ENCODE measurements at places on chromosomes 2 and 18.
A peak's percentile ranks its signal among the peaks of the same experiment; 100 is the strongest.

DNA sequence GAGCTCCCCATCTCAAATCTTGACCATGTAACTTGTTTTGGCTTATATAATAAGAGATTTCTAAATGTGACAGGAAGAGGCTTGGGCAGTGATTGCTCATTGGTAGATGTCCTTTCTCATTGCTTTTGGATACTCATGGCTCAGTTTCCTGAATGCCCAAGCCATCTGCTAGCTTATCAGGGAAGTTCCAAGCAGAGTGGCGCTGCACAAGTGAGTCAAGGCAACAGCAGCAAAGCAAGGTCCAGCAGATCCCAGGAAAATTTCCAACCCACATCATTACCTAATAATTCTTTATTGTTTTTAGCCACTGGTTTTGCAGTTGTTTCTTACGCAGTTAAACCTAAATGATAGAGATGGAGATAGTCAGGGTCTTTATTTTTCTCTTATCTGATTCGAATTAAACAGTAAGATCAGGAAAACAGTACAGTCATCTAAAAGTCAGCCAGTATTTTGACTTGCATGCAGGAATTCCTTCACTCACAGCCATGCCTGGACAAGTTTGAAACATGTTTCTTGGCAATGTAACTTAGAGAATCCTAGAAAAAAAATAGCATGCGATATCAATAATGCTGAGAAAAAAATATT lies 349.7 kb upstream of the TMEFF2 start:
- DNase-seq: no peak

DNA sequence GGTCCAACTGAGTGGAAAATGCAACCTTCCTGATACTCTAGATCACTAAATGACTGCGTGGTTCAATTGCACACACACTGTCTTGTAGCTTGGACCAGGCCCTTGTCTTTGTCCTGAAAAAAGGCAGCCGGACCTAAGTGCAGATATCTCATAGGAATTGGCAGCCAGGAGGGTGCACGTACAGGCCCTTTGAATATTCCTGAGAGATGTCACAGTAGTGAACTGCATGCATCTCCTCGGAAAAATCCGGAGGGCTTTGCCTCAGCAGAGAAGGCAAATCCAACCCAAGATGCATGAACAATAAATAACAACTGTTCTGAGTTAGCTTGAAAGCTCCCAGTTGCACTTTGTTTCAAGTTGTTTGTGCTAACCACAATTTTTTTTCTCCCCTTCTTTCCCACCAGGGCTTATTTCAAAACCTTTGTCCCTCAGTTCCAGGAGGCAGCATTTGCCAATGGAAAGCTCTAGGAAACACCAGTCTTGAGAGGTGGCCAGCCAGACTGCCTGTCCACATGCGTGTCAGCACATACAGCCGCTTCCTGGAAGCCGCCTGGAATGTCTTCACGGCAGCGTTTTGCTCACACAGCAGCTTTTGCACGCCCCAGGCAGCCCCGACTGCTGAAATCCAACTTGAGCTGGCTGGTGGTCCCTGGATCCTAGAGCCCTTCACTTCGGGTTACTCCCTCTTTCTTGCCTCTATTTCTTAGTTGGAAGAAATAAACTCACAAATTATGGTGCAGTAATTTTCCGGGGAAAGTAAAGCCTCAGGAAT lies 54.4 kb upstream of the FOSL2 start:
- DNase-seq: no peak

DNA sequence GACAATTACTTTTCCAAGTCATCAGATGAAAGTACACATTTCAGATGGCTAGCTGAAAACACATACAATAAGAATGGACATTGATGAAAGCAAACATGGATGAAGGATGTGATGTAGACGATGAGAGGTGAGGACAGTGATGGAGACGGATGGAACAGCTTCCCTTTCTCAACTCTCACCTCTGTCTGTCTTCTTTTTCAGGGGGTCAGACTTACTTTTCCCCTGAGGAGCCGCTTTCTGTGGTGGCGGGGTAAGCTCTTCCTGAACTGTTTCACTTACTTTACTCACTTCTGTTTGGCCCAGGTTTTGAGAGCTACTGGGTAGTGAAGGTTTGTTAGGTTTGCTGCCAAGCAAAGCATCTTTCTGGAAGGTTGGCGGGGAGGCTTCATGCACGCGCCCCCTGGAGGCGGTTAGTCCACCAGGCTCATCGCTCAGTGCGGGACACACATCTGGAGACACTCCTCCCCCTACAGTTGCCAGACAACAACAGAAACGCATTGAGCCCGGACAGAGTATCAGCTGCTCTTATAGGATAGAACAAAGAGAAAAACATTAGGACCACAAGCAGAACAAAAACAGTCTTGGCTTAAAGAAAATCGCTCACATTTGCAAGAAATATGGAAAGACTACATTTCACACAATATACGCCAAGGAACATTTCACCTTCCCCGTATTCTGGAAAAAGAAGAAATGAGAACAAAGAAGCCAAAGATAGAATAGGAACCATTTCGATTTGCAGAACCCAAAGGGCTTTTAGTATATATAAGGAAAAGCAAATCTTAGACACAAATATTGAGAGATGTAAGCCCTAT lies 90.5 kb downstream of the MYOM1 start:
- DNase-seq: no peak

GRCh38 chr18:13434854-13435253 lies 216.3 kb downstream of the LDLRAD4 start:
- no peak for DNase-seq

DNA sequence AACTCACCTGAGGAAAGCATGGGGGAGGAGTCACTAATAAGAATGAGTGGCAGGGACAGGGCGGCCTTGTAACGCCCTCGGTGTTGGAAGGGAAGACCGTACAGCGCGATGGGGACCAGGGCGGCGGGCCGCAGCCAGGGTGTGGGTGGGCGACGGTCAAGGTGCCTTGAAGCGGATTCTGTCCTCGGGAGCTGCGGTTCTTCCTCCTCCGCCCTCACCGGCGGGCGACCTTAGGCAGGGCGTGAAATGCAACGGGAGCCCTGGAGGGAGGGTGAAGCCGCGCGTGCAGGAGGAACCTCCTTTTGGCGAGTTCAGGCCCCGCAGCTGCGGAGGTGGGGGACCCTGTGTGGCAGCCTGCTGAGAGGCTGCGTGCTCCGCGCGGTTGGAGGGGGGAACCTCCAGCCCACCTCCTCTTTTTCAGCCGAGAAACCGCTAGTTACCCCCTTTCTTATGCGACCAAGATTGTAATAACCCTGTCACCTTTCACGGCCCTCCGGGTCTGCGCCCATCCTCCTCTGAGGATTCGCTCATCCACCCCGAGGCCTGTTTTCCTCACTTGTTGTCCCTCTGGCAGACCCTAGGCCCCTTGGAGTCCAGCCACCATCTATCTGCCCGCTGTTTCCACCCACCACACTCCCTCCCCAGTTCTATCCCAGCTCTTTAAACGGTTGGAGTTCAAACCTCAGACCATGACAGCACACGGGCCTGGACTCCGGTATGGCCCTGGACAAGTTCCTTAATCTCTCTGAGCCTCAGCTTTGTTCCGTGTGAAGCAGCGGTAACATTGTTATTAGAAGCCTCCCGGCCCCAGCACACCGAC lies 823 bp upstream of the RNU2-63P start:
- peak; percentile 27 for DNase-seq

DNA sequence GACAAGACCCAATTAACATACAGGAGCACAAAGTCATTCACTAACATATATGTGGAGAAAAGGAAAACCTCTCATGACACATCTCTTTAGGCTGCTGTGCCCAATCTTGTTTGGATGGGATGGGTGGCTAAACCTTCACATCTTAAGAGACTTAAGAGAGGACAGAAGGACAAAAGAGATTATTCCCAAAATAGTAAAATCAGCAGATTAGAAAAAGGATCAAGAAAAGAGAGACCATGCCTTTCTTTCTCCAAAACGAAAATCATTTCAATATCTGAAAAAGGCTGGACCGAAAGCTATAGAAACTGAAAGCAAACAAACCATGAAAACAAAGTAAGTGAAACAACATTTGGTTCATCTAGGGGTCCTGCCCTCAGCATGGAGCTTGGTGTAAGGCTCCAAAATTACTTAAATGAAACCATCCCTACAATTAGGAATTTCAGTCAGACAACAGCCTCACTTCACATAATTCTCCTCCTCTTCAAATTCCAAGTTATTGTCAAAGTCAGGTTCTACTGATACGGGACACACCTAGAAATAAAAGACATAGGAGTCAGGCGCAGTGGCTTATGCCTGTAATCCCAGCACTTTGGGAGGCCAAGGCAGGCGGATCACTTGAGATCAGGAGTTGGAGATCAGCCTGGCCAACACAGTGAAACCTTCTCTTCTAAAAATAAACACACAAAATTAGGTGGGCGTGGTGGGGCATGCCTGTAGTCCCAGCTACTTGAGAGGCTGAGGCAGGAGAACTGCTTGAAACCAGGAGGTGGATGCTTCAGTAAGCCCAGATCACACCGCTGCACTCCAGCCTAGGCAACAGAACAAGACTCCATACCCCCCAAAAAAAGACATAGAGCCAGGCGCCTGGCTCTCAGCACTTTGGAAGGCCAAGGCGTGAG lies 5.2 kb downstream of the STARD7 start:
- no peak for DNase-seq

- DNase-seq: no peak
Observed at GRCh38 chr18:34809451-34810072, 99.5 kb downstream of the DTNA start.

- no peak for DNase-seq
Observed at GRCh38 chr2:222381566-222381965, 42.8 kb upstream of the SGPP2 start.

GRCh38 chr18:66078925-66079800 lies 328.4 kb downstream of the CDH7 start:
- no peak for DNase-seq

DNA sequence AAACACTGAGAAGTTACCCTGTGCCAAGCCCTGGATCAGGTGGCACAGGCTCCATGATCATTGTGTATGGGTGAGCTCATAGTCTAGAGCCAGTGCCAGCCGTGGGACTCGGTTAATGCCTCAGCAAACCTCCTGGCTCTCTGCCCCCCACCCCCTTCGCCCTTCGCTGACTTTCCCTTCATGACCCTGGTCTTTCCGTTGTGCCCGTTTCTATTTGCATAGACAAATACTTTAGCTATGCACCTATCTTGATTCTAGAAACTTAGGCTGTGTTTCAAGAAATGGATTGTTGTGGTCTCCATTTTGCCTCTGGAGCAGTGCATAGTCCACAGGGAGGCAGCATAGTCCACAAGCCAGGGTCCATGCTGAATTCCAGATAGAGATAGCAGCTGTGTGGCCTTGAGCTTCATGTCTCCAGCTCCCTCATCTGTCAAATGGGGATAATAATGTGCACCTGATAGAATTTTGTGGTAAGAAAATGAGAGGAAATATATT lies 44.8 kb upstream of the KDM3A start:
- DNase-seq: no peak

DNA sequence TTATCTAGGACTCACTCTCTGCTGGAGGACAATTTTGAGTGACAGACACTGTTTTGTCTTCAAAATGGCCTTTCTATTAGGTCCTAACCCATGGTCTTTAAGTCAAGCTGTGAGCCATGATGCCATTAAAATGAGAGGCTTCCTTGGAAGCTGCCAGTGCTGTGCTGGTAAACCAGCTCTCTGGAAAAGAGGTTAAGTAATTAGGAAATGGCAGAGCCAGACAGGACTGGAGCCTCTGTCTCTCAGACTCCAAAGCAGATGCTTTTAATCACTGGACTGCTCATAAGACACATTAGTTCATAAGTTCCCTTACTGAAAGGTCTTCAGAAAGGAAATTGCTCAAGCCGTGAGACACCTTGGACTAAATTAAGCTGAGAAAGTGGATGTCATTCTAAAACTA lies 25.8 kb upstream of the LHCGR start:
- no peak for DNase-seq

DNA sequence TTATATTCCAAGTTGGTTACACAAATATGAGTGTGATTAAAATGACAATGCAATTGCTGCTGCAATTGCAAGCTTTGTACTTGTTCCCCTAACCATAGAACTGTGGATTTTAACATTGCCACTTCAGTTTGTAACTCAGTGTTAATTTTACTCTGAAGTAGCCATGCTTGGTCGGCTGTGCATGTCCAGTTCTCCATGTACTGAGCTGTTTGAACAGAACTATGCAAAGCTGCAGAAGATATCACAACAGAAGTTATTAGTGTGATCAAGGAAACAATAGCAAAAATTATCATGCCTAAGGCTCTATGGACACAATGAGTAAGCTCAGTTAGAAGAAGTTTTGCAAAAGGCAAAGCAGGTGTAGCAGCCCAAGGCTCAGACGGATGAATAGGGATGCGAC lies 45.3 kb downstream of the CXCR4 start:
- no peak for DNase-seq

DNA sequence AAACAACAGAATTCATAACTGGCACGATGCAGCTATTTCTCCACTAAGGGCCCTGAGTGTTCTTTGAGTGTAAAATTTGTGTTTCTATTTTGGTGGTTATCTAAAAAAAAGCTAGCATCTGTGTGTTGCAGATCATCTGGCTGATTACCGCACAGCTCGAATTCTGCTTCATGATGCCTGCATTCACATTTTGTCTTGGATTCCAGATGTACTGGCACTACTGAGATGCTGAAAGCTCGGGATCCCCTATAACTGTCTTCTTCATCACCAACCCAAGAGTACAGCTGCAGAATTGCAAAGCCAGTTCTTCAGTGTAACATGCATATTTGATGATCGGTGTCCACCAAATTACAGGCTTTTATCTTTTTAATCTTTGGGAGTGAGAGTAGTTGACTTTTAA lies 51.6 kb upstream of the ZNF532 start:
- DNase-seq: no peak

DNA sequence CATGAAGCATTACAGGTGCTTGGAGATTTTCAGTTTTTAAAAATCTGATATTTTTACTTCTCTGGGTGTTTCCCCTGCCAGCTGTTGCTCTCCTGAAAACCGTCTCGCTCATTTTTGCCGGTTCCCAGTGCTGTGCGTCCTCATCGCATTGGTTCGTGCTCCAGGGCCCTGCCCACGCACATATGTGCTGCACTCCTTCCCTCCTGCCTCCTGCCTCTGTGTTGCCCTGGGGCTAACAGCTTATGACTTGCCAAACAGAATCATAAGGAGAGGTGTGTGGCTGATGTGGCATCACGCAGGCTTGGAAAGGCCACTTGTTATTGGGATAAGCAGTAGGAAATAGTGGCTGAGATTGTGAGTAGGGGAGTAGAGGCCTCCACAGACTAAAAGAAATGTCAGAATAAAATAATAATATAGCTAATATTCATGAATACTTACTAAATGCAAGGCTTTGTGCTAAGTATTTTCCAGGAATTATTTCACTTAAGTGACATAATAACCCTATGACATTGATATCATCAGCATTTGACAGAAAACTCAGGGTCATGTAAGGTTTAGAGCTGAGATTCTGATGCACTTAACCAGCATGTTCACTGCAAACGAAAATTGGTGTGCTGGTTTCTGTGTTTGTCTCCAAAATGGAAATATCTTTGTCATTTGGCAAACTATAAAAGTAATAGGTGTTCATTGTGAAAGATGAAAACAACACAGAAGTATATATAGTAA lies 53.5 kb downstream of the SLC4A1AP start:
- no peak for DNase-seq

All from NCI-H1436 treated with DMSO at 0.1 percent for 48 hours (cell line).